ENCODE measurements at places on chromosomes 16 and 17. TPM values are rescaled to one million over a fixed set of nuclear protein-coding genes. Genes with fewer than 3 reads are reported as not detected.

TBC1D3H gene
- total RNA-seq, result not detected

DNASE1L2 gene
- 0.94 TPM for total RNA-seq

ADAP2 gene
- total RNA-seq, result not detected

NEUROD2 gene
- total RNA-seq, result not detected

Measured in endothelial cell of coronary artery (primary cell).